ENCODE measurements at places on chromosomes 2 and 18. TPM values are rescaled to one million over a fixed set of nuclear protein-coding genes. Genes with fewer than 3 reads are reported as not detected.

Gene IL1F10
- total RNA-seq = not detected

Gene CCDC68
- total RNA-seq = 22.3 TPM

Gene GPR39
- total RNA-seq = 12.3 TPM

Gene POMC
- 0.53 TPM for total RNA-seq

Gene C2orf69
- total RNA-seq = 17.8 TPM

Gene SYT4
- total RNA-seq = 1.2 TPM

Gene BOLL
- total RNA-seq = not detected

Measured in colonic mucosa (tissue), 4 donors.